ENCODE measurements at places on chromosomes 11 and 22. TPM values are rescaled to one million over a fixed set of nuclear protein-coding genes. Genes with fewer than 3 reads are reported as not detected.

The ANO3 gene
- not detected for total RNA-seq

The NRIP3 gene
- total RNA-seq, result 1.4 TPM

The DAGLA gene
- 5.7 TPM for total RNA-seq

GRCh38 chr11:10365045-10365444, 60.2 kb downstream of the ADM start:
- H3K4me1 ChIP-seq, result no peaks in the 10 kb centered on the region
- H3K27me3 ChIP-seq, result no peaks in the 10 kb centered on the region
- DNase-seq, result no peak
- H3K27ac ChIP-seq, result no peak overlapping the region

DNA sequence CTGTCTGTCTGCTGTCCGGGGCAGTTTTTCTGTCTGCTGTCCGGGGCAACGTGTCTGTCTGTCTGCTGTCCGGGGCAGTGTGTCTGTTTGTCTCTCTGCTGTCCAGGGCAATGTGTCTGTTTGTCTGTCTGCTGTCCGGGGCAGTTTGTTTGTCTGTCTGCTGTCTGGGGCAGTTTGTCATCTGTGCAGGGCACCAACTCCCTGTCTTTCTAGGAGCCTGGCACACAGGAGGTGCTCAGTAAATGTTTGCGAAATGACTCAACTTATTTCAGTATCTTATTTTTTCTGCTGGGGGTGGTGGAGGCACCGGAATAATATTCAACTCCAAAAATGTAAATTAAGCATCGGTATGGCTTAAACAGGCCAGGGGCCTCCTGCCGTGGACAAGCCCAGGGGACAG, 12.0 kb upstream of the TTLL12 start:
- H3K4me1 ChIP-seq, result no peaks in the 10 kb centered on the region
- H3K36me3 ChIP-seq, result no peaks in the 10 kb centered on the region
- no peaks in the 10 kb centered on the region for H3K27me3 ChIP-seq
- H3K27ac ChIP-seq, result no peak overlapping the region
- H3K4me3 ChIP-seq, result no peak overlapping the region

- H3K36me3 ChIP-seq, result no peaks in the 10 kb centered on the region
- no peaks in the 10 kb centered on the region for H3K4me1 ChIP-seq
- no peaks in the 10 kb centered on the region for H3K27me3 ChIP-seq
- H3K4me3 ChIP-seq, result no peak overlapping the region
- no peak for DNase-seq
- no peak overlapping the region for H3K27ac ChIP-seq
Observed at GRCh38 chr22:35819421-35819820, 101.7 kb downstream of the APOL5 start.

GRCh38 chr11:12809864-12810567, 135.8 kb downstream of the TEAD1 start:
- no peaks in the 10 kb centered on the region for H3K27me3 ChIP-seq
- no peaks in the 10 kb centered on the region for H3K36me3 ChIP-seq
- no peak overlapping the region for H3K27ac ChIP-seq
- peaks cover 36% of the 10 kb centered on the region for H3K4me1 ChIP-seq
- no peak for DNase-seq
- no peak overlapping the region for H3K4me3 ChIP-seq
